Suprapubic skin (tissue), 4 donors: ENCODE measurements at places on chromosomes 4 and X.

- DNase-seq, result no peak
- H3K4me3 ChIP-seq, result no peak overlapping the region
- peaks cover 7% of the 10 kb centered on the region for H3K27me3 ChIP-seq
- no peak overlapping the region for H3K27ac ChIP-seq
- H3K4me1 ChIP-seq, result no peaks in the 10 kb centered on the region
Observed at GRCh38 chr4:7403001-7403400, 31.7 kb downstream of the PSAPL1 start.

GRCh38 chr4:30722359-30723200 is 2.4 kb downstream of the PCDH7 start:
- no peak overlapping the region for H3K27ac ChIP-seq
- DNase-seq, result no peak
- peaks cover 48% of the 10 kb centered on the region for H3K4me1 ChIP-seq
- H3K27me3 ChIP-seq, result peaks cover 39% of the 10 kb centered on the region

DNA sequence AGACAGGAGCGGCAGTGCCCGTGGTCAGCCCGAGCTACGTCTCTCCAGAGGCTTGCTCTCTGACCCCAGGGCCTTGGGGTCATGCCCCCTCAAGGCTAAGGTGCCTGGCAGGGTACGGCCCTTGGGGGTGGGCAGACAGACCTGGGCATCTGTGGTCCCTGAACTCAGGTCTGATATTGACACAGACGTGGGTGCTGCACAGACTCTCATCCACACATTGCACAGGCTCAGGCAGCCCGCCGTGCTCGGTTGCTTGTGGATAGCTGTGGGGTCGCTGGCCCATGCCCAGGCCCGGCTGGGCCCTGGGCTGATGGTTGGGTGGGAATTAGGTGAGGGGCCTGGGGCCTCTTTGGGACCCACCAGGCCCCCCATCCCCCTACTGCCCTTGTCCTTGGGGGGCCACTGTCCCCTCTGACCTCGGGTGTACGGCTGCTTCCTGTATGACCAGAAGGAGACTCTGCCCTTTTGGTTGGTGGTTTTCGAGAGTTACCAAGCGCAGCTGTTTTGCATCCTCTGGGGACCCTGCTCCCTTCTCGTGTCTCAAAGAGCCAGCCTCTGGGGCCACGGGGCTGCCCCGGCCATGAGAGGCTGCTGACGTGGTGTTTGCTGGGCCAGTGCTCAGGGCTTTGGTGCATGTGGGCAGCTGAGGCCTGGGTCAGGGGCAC is 10.1 kb downstream of the FGFRL1 start:
- H3K36me3 ChIP-seq, result peaks cover 20% of the 10 kb centered on the region
- H3K27ac ChIP-seq, result no peak overlapping the region
- no peak for DNase-seq

DNA sequence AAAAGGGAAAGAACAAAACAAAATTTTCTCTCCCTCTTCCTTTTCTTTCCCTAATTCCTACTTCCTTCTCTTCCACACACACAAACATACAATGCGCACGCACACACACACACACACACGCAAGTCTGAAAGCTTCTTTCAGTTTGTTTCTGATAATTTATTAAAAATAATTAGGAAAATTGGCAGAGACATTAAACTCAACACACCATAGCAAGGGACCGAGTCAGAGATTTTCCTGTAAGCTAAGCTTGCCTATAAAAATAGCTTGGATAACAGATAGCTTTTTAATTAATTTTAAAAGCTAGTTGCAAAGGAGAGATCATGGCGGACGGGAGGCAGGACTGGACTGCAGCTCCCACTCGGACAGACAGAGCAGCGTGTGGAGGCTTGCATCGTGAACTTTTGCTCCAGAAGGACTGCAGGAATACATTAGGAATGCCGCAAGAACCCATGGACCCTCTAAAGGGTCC is 92.6 kb upstream of the MAPK10 start:
- no peak for DNase-seq
- H3K4me1 ChIP-seq, result peaks cover 7% of the 10 kb centered on the region
- peak overlapping the region; percentile 5 for H3K4me3 ChIP-seq
- no peaks in the 10 kb centered on the region for H3K27me3 ChIP-seq

DNA sequence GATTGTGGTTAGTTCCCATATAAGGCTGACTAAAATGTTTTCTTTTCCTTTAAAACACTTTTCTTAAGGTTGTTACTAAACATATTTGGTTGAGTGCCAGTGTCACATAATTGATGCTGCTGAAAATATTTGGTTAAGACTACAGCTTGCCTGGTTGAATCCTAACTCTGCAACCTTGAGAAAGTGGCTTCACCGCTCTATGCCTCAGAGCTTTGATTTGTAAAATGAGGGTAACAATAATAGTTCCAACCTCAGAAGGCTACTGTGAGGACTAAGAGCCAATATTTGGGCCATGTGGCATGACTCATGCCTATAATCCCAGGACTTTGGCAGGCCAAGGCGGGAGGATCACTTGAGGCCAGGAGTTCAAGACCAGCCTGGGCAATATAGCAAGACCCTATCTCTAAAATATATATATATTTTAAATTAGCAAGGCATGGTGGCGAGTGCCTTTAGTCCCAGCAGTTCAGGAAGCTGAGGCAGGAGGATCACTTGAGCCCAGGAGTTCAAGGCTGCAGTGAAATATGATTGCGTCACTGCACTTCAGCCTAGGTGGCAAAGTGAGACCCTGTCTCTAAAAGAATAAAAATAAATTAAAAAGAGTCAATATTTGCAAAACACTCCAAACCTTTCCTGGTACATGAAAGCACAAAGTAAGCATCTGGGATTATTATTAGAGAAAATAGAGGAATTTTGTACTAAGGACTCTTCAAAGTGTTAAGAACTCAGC is 7.1 kb upstream of the NEIL3 start:
- H3K27me3 ChIP-seq, result no peaks in the 10 kb centered on the region
- DNase-seq, result no peak
- H3K4me1 ChIP-seq, result no peaks in the 10 kb centered on the region
- no peak overlapping the region for H3K4me3 ChIP-seq
- H3K36me3 ChIP-seq, result no peaks in the 10 kb centered on the region

- DNase-seq, result no peak
- no peaks in the 10 kb centered on the region for H3K36me3 ChIP-seq
- no peaks in the 10 kb centered on the region for H3K27me3 ChIP-seq
- no peak overlapping the region for H3K27ac ChIP-seq
- no peak overlapping the region for H3K4me3 ChIP-seq
Observed at GRCh38 chr4:144967161-144967560, 130.8 kb downstream of the ANAPC10 start.

- no peak for DNase-seq
- H3K4me3 ChIP-seq, result no peak overlapping the region
- H3K27me3 ChIP-seq, result no peaks in the 10 kb centered on the region
- no peak overlapping the region for H3K27ac ChIP-seq
Observed at GRCh38 chrX:21745756-21746155, 12.2 kb downstream of the SMPX start.

DNA sequence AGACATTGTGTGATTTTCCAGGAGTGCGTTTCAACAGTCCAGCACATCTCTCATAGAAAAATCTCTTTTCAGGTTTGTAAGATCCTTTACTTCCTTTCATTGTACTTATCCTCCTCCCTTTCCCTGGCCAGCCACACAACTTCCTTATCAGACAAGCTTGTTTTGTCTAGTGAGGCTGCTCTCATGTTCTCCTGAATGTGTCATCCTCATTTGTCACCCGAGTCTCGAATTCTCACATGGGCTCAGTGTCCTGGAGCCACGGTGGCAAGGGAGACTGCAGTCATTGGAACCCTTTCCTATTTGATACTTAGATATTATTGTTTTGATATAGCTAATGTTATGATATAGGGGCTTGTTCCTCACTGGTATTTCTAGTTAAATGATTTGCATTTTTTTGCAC is 16.9 kb downstream of the SYNPO2 start:
- no peak overlapping the region for H3K27ac ChIP-seq
- no peaks in the 10 kb centered on the region for H3K36me3 ChIP-seq
- peaks cover 9% of the 10 kb centered on the region for H3K4me1 ChIP-seq
- H3K27me3 ChIP-seq, result no peaks in the 10 kb centered on the region
- H3K4me3 ChIP-seq, result no peak overlapping the region
